H1 (cell line): ENCODE measurements at places on chromosomes 3 and 15.

- DNase-seq = no peak
- no peak overlapping the region for H3K27ac ChIP-seq
- H3K4me1 ChIP-seq = no peaks in the 10 kb centered on the region; the same call in 1 of the 2 replicates
- H3K27me3 ChIP-seq = no peaks in the 10 kb centered on the region
- no peaks in the 10 kb centered on the region for H3K36me3 ChIP-seq
Measured at GRCh38 chr3:40333416-40333815, 23.9 kb downstream of the EIF1B start.

- DNase-seq = no peak
- no peak overlapping the region for H3K27ac ChIP-seq
- H3K4me3 ChIP-seq = no peak overlapping the region
- no peaks in the 10 kb centered on the region for H3K36me3 ChIP-seq
- H3K27me3 ChIP-seq = no peaks in the 10 kb centered on the region
Measured at GRCh38 chr15:100958326-100959065, 39.3 kb downstream of the LRRK1 start.

GRCh38 chr3:137771401-137772213 is 7.5 kb downstream of the SOX14 start:
- no peaks in the 10 kb centered on the region for H3K36me3 ChIP-seq
- peak; percentile 65 for DNase-seq
- peak overlapping the region; percentile 7; the same call in 1 of the 2 replicates for H3K4me3 ChIP-seq
- no peak overlapping the region for H3K27ac ChIP-seq
- peaks cover 98% of the 10 kb centered on the region for H3K27me3 ChIP-seq
- peaks cover 17% of the 10 kb centered on the region for H3K4me1 ChIP-seq

- H3K4me3 ChIP-seq = peak within 1 kb of the TSS; percentile 70
- no peak for DNase-seq
- H3K4me1 ChIP-seq = no peaks in the 10 kb centered on the region
- no peak within 1 kb of the TSS for H3K27ac ChIP-seq
- H3K36me3 ChIP-seq = no peaks in the 10 kb centered on the region
- H3K27me3 ChIP-seq = peaks cover 31% of the 10 kb centered on the region
Measured at GRCh38 chr15:78620527-78621421, at the start of gene CHRNA3. TSS of gene CHRNA3 (minus strand) at chr15:78620996. CDS start at chr15:78620794, 202 bp downstream.

GRCh38 chr3:37627951-37628620 is 233.6 kb upstream of the CTDSPL start:
- no peaks in the 10 kb centered on the region for H3K36me3 ChIP-seq
- no peak overlapping the region for H3K4me3 ChIP-seq
- no peaks in the 10 kb centered on the region for H3K27me3 ChIP-seq
- DNase-seq = no peak
- H3K27ac ChIP-seq = no peak overlapping the region

DNA sequence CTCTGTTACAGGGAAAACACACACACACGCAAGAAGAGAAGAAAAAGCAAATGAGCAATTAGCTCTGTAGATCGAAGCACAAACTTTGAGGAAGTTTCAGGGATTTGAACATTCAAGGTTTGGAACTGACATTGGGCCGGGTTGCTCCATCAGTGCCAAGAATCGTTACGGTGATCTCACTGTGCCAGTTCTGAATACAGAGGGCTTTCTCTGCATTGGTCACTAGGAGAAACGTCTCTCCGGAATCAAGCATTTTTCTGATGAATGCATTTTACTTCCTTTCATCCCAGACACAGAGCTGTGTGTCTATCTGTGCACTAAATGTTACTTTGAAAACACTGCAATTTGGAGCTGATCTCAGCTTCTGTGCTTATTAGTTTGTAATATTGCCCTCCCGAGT is 11.2 kb downstream of the HRH1 start:
- no peaks in the 10 kb centered on the region for H3K27me3 ChIP-seq
- no peak for DNase-seq
- H3K4me3 ChIP-seq = no peak overlapping the region

GRCh38 chr15:74318376-74319137 is 48.9 kb downstream of the CYP11A1 start:
- no peaks in the 10 kb centered on the region for H3K27me3 ChIP-seq
- H3K4me1 ChIP-seq = peaks cover 3% of the 10 kb centered on the region
- no peak overlapping the region for H3K4me3 ChIP-seq
- no peak overlapping the region for H3K27ac ChIP-seq
- DNase-seq = no peak

GRCh38 chr3:32347343-32348125 is 44.1 kb upstream of the CMTM7 start:
- no peaks in the 10 kb centered on the region for H3K27me3 ChIP-seq
- no peak for DNase-seq
- peak overlapping the region; percentile 10; the same call in 1 of the 2 replicates for H3K4me3 ChIP-seq
- no peaks in the 10 kb centered on the region for H3K36me3 ChIP-seq

- H3K36me3 ChIP-seq = no peaks in the 10 kb centered on the region
- no peaks in the 10 kb centered on the region for H3K4me1 ChIP-seq
- no peaks in the 10 kb centered on the region for H3K27me3 ChIP-seq
- no peak overlapping the region for H3K4me3 ChIP-seq
- no peak overlapping the region for H3K27ac ChIP-seq
Measured at GRCh38 chr15:101014921-101015841, 96.0 kb downstream of the LRRK1 start.

DNA sequence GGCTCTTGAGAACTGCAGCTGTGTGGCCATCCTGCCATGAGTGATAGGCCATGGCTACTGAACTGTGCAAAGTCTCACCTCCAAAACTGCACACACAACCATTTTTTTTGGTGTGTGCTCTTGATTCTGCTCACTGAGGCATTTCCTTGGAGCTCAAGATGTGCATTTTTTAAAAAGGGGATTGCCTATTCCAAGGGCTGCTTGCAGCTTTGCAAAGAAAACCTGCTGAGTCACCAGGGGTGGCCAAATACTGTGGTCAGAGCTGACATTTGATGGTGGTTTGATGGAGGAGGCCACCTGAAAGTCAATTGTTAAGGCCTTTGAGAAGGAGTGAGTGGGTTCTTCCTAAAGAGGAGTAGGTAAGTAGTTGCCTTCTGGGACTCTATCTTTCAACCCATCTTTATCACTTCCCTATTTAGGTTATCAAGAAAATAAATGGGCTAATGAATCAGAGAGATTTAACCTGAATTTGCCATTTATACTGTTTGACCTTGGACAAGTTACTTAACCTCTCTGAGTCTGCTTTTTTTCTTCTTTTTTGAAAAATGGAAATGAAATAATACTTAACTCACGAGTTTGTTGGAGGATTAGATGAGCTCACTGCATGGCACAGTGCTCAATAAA is 87.9 kb downstream of the CHST2 start:
- no peaks in the 10 kb centered on the region for H3K27me3 ChIP-seq
- H3K36me3 ChIP-seq = no peaks in the 10 kb centered on the region
- no peak for DNase-seq
- H3K4me3 ChIP-seq = no peak overlapping the region
- H3K27ac ChIP-seq = no peak overlapping the region

GRCh38 chr3:162141272-162141791 is 644.7 kb downstream of the OTOL1 start:
- H3K4me1 ChIP-seq = no peaks in the 10 kb centered on the region
- no peaks in the 10 kb centered on the region for H3K36me3 ChIP-seq

DNA sequence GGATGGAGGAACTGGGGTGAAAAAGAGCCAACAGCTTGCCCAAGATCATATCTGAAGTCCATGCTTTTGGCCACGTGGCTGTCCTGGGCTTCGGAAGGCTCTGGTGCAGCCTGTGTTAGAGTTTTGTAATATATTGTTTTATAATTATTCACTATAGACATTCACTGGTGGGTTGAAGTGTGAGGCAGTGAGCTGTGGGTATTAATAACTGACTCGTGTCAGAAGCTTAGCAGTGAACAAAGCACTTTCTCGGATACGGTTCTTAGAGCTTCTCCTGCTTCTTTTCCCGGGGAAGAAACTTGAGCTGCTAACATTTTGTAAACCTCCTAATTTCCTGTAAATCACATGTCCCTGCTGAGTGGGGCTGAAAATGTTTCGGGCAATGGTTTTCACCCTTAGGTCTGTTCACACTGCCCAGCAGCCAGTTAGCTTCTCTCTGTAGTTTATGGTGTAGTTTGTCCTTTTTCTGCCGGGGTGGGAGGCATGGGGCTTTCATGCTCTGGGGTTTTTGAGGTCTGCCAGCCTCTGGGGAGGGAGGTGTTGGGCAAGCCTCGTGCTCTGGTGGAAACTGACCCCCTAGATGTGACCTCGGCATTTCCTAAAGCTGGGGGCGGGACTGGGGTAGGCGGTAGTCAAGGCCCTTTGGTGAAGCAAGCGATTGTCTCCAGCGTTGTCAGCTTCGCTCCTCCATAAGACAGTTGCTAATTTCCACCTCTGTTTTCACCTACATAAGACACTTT is 1.7 kb downstream of the MRAS start:
- no peaks in the 10 kb centered on the region; the same call in 1 of the 2 replicates for H3K27me3 ChIP-seq
- DNase-seq = no peak
- peaks cover 5% of the 10 kb centered on the region; the same call in 1 of the 2 replicates for H3K4me1 ChIP-seq
- no peak overlapping the region for H3K4me3 ChIP-seq

DNA sequence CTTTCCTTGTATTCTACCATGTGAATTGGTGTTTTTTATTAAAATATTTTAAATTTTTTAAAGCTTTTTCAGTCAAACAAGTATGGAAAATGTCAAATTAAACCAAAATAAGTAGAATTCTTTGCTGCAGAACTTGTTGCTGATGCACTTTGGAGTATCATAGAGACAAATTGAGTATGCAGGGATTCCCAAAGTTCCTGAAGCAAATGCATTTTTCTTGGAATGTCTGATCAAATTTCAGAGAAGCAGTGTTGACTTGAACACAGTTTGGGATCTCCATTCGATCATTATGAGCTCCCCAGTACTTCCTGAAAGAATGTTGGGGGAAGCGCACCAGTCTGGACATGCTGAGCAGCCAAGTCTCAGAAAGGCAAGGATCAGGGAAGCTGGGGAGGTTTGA is 517.8 kb upstream of the CFAP20DC start:
- H3K27ac ChIP-seq = no peak overlapping the region
- DNase-seq = no peak
- no peaks in the 10 kb centered on the region for H3K27me3 ChIP-seq
- H3K4me1 ChIP-seq = no peaks in the 10 kb centered on the region
- H3K36me3 ChIP-seq = no peaks in the 10 kb centered on the region

DNA sequence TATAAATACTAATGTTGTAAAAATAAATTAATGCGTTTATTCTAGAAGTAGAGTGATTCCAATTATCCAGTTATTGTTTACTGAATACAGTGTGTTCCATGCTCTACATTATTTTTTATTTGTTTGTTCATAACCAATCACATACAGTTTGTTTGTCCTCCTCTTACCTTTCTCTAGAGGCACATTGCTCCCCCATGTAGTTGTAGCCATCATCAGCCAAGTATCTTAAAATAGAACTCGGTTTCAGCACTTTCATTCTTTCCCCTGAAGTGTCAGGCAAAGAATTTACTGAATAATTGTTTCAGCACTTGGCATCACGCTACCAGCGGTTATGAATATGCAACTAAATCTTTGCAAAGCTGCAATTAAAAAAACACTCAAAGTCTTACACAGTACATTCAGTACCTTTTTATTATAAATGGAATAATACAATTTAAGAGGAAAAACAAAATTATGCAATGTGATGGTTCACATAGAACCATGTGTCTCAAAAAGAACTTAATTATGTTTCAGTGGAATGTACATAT is 448.6 kb upstream of the ATP10A start:
- no peaks in the 10 kb centered on the region for H3K36me3 ChIP-seq
- H3K4me3 ChIP-seq = no peak overlapping the region
- no peaks in the 10 kb centered on the region for H3K27me3 ChIP-seq
- no peaks in the 10 kb centered on the region for H3K4me1 ChIP-seq

DNA sequence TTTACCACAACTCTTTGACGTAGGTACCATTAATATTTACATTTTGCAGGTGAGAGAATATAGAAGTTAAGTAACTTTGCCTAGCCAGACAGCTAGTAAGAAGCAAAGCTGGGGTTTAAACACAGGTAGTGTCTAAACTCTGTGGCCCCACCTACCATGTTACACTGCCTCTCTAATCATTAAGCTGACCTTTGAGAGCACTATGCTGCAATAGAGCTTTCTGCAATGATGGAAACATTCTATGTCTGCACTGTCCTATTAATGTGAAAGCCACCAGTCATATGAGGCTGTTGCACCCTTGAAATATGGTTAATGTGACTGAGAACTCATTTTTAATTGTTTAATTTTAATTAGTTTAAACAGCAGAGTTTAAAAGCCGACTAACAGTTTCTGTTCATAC is 6.3 kb upstream of the RARB start:
- no peak overlapping the region for H3K27ac ChIP-seq
- H3K36me3 ChIP-seq = no peaks in the 10 kb centered on the region
- no peaks in the 10 kb centered on the region for H3K27me3 ChIP-seq
- peaks cover 12% of the 10 kb centered on the region for H3K4me1 ChIP-seq

DNA sequence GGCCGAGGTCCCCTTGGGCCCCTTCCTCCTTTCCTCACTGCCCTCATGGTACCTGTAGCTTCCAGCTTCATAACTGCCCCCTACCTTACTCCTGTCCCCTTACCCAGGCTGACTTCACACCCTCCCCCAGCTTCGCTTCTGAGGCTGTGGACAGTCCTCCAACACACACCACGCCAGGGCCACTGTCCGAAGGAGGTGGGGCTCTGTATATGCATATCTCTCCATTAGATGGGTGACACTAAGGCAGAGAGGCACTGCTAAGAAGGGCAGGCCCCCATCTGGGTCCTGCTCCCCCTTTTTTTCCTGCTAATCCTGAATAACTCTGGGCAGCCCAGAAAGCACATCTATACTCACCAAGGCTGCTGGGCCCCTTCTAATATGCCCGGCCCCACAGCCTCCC is 1.0 kb upstream of the COL7A1 start:
- H3K36me3 ChIP-seq = peaks cover 24% of the 10 kb centered on the region
- H3K4me3 ChIP-seq = no peak overlapping the region
- H3K27ac ChIP-seq = no peak overlapping the region
- peaks cover 6% of the 10 kb centered on the region for H3K27me3 ChIP-seq
- H3K4me1 ChIP-seq = peaks cover 17% of the 10 kb centered on the region

GRCh38 chr3:27639271-27639670 is 82.9 kb downstream of the EOMES start:
- H3K27ac ChIP-seq = no peak overlapping the region
- DNase-seq = no peak
- H3K4me1 ChIP-seq = no peaks in the 10 kb centered on the region
- no peak overlapping the region for H3K4me3 ChIP-seq
- no peaks in the 10 kb centered on the region for H3K36me3 ChIP-seq

GRCh38 chr3:184660931-184661330 is 50.9 kb downstream of the MAGEF1 start:
- H3K27ac ChIP-seq = no peak overlapping the region
- no peaks in the 10 kb centered on the region for H3K27me3 ChIP-seq
- H3K4me3 ChIP-seq = no peak overlapping the region
- H3K36me3 ChIP-seq = no peaks in the 10 kb centered on the region
- DNase-seq = no peak
- H3K4me1 ChIP-seq = peaks cover 33% of the 10 kb centered on the region

GRCh38 chr3:6528951-6529350 is 332.0 kb upstream of the GRM7 start:
- H3K4me1 ChIP-seq = no peaks in the 10 kb centered on the region
- H3K27ac ChIP-seq = no peak overlapping the region
- DNase-seq = no peak
- no peaks in the 10 kb centered on the region for H3K27me3 ChIP-seq
- H3K36me3 ChIP-seq = no peaks in the 10 kb centered on the region
- no peak overlapping the region for H3K4me3 ChIP-seq

DNA sequence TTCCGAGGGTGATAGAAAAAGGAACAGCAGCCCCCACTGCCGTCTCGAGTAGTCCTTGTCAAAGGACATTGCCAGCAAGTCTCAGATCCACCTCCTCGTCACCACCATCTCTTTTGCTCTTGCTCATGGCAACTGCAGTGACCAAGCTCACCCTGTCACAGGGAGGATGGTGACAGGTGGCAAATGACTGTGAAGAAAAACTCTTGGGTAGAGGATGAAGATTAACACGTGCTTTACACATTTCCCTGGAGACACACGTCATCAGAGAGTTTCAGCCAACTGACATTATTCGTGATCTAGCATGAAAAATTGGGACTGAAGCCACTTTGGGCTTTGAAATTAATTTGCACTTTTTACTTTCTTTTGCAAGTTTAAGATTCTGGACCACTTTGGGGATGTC is 174.3 kb downstream of the EBLN2 start:
- H3K27ac ChIP-seq = no peak overlapping the region
- H3K4me1 ChIP-seq = no peaks in the 10 kb centered on the region
- no peaks in the 10 kb centered on the region for H3K27me3 ChIP-seq
- no peaks in the 10 kb centered on the region for H3K36me3 ChIP-seq
